NCI-H2171 treated with DMSO at 0.1 percent for 48 hours (cell line): ENCODE measurements at places on chromosomes 6 and 20.

DNA sequence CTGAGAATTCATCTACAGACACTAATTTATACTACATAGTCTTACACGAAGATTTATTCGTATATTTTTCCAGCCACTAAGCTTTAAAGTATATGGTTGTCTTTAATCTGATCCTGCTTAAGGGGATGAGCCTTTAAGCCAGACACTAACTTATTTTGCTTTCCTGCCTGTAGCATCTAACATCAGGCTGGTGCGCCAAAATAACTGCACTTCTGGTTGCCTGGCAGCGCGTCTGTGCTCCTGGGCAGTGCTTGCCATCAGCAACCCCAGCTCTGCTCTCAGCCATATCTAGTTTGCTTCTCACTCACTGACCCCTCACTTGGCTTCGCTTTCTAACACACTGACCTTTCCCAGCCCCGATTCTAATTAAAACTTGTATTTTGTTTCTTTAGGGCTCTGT lies 21.8 kb downstream of the HMGCLL1 start:
- DNase-seq: no peak

DNA sequence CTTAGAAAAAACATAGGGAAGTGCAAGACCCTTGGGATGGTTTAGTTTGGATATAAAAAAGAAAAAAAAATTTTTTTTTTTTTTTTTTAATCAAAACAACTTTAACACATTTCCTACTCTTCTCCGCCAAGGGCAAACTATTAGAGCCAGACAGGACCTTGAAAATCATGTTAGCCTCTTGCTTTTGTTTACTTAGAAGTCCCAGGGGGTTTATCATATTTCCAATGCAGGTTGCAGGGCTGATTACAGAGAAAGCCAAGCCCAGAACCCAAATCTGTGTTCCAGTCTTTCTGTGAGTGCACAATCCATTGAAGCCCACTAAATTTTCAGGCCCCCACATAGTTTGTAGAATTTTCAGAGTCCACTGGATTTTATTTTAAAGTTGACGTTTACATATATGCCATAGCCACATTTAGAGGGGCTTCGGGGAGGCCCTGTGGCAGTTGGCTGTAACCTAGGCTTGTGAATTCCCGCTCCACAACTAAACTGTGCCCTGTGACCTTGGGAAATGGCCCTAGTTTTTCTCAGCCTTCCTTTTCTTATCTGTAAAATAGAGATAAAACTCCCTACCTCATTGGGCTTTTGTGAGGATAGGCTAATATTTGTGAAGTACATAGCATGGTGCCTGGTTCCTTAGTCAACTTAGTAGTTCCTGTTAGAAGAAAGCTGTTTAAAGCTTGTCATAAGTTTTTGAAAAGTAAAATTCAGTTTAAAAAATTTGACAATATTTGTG lies 55.7 kb downstream of the NCOA7 start:
- DNase-seq: peak; percentile 91

- DNase-seq: no peak
Measured at GRCh38 chr6:14533446-14533845, 415.9 kb downstream of the CD83 start.

DNA sequence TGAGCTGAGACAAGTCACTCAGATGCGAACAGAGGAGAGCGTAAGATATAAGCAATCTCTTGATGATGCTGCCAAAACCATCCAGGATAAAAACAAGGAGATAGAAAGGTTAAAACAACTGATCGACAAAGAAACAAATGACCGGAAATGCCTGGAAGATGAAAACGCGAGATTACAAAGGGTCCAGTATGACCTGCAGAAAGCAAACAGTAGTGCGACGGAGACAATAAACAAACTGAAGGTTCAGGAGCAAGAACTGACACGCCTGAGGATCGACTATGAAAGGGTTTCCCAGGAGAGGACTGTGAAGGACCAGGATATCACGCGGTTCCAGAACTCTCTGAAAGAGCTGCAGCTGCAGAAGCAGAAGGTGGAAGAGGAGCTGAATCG lies 9.5 kb upstream of the SNRNP48 start:
- DNase-seq: no peak

GRCh38 chr6:145733810-145734209 lies 1.5 kb downstream of the EPM2A start:
- no peak for DNase-seq

DNA sequence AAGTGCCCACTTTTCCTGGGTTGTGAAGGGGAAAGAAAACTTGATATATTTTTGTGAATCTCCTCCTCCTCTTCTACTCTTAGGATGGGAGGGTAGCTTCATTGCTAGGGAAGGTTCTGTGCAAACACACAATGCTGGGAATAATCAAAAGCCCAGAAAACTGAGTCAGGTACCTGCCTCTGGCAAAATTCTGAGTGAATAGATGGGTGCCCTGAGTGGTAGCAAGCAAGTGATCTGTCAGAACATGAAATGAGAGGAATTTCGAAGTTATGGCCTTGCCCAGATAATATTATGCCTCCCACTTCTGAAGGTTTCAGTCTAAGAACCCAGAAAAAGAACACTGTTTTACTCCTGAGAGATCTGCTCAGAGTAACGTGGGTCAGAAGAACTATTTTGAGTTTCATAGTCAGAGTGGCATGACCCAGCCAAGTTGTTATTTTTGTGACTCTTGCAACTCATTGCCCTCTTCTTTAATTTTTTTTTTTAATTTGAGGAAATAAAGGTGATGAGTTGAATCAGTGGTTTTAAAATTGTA lies 158.3 kb downstream of the BMP2 start:
- DNase-seq: no peak

DNA sequence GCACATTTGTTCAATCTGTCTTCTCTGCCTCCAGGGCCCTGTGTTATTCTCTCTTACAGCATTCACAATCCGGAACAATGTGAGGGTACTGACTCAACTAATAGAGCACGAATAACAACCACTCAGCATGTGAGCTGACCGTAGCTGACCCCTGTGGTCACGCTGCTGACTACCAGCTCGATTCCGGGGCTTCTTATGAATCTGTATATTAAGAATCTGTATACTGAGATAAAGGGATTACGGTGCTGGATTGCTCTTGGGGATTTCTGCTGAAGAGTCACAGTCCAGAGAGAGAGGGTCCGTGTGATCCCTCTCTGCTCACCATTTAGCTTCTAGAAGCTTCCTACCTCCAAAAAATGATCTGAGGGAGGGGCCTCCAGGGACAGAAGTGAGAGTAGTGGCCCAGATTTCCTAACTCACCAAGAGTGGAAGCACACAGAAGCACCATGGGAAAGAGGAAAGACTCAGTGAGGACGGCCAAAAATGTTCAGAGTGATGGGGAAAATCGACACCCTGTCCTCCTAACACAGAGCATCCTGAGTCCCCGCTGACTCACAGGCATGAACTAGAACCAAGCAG lies 156.2 kb downstream of the THBS2 start:
- DNase-seq: no peak

GRCh38 chr6:12033770-12034169 lies 21.7 kb downstream of the HIVEP1 start:
- no peak for DNase-seq

DNA sequence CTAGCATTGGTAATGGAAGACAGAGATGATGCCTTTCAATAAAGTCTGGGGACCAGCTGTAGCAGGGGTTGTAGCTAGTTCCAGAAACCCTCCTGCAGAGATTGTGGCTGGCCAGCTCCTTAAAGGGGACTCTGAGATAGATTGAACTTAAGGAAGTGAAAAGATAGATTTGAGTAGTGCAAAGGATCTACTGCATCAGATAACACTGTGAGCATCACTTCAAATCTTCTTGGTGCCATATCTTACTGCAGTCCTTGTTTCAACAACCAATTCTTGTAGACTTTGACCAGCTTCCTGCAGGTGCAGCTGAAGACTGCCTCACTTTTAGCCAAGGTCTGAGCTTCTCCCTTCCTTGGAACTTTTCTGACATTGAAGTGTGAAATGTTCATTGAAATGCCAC lies 14.8 kb upstream of the CEP162 start:
- DNase-seq: no peak

DNA sequence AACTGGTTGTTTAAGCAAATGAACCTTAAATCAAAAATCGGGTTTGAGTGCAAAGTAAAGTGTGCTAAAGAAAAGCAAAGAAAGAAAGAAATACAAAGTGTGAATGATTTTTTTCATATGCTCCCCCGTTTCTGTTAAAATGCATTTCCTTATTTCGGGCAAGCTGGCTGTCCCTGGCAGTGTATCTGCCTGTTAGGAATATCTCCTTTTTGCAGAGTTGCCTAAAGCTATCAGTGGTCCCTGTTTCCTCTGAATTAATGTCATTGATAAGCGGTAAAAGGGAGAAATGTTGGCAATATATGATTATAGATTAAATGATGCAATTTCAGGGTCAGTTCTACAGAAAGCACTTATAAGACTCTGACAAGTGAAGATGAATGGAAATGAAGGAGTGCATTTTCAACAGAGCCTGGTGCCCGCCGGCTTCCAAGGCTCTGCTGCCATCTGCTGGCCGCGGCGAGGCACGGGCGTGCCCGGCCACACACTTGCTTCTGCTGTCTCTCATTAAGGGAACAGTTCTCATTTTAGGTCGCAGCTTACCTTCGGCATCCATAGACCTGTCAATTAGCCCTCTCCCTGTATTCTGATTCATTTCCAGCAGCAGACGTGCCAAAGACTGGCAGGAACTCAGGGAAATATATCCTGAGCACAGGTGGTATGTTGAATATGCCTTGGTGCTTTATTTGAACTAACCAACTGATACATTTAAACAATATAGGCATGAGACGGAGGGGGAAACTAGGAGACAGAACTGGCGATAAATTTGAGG lies 381.9 kb downstream of the C6orf118 start:
- DNase-seq: peak; percentile 31

GRCh38 chr20:46062151-46062550 lies 27.6 kb downstream of the NCOA5 start:
- DNase-seq: peak; percentile 57

- no peak for DNase-seq
Measured at GRCh38 chr20:14470977-14471661, 133.7 kb upstream of the FLRT3 start.

DNA sequence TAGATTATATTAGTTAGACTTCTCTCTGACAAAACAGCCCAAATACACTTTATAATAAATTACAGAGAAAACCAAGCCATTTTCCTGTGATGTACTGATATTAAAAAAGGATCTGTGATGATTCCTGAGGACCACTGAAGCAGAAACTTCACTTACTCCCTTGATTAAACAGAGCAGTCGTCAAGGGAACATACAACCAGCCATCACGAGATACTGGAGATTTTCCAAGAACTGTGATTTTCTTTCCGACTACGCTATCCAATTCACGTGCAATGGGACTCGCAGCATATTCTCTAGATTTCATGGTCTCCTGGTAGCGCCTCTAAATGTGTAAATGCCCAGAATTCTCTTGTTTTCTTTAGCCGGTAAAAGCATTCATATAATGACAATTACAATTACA lies 377.4 kb downstream of the PHF3 start:
- peak; percentile 77 for DNase-seq

GRCh38 chr20:50726955-50727791 lies 4.2 kb upstream of the PARD6B start:
- DNase-seq: no peak

GRCh38 chr6:74066168-74066871 lies 370.3 kb downstream of the CD109 start:
- DNase-seq: no peak

DNA sequence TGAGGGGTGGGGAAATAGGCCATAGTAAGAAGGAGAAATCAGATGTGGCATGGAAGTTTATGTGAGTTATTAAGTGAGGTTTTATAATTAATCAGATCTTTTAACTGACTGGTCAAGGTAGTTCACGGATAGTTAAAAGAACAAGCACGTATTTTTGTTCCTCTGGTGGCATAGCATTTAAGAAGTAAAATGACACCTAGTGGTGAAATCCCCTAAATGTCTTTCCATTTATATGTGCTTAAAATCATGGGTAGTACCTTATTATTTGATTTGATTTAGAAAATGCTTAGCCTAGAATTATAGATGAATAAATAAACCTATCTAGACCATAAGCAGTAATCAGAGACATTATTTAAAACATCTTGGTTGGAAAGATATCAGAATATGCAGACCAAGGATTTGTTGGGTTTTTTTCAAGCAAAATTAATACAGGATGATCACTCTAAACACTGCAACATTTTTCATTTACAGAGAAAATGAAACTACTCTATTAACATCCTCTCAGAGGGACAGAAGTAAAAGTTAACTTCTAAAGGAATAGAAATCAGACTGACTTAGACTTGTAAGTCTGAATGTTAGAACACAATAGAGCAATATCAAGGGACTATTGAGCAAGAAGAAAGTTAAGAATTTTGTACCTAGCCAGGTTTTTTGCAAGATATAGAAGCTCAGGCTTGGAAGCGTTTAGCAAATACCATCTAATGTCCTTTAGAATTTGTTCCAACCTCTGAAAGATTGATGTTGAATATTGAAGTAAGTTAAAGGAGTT lies 81.1 kb downstream of the STXBP5 start:
- no peak for DNase-seq

GRCh38 chr6:153947808-153948447 lies 91.1 kb upstream of the OPRM1 start:
- peak; percentile 5 for DNase-seq

DNA sequence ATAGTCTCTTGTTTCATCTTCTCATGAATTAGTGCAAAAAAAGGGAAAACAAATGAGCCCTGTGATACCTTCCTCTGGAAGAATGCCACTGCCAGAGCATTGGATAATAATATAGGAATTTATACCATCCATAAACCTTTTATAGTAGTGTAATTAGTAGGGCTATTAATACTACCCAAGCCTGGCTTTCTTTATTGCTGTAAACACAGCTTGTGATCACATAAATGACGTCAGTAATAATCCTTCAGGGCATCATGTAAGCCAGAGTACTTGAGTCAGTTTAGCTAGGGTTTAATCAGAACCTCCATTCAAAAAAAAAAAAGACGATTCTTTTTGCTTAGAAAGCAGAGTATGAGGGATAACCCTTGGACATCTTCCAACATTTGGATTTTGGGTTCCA lies 264.8 kb downstream of the SLC35F1 start:
- no peak for DNase-seq

DNA sequence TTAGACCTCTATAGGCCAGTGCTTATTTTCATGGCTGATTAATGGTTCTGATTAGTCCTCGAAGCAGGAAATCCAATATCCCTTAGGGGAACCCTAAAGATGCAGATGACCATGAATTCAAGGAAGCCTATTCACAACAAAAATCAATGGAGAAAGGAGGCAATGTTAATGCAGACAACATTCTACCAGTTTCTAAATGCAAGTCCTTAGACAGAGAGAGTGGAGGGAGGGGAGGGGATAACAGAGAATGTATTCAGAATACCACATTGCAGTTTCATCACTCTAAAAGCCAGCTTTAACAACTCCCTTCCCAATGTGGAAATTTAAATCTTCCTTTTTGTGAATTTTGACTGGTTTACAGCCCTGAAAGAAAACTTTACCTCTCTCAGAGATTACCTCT lies 87.1 kb upstream of the POU3F2 start:
- DNase-seq: no peak
